Fibroblast of mammary gland (primary cell): ENCODE measurements at places on chromosomes 16 and 17.
A peak's percentile ranks its signal among the peaks of the same experiment; 100 is the strongest.

GRCh38 chr16:6335072-6335471 is 997.6 kb upstream of the RBFOX1 start:
- peak; percentile 1 for DNase-seq

DNA sequence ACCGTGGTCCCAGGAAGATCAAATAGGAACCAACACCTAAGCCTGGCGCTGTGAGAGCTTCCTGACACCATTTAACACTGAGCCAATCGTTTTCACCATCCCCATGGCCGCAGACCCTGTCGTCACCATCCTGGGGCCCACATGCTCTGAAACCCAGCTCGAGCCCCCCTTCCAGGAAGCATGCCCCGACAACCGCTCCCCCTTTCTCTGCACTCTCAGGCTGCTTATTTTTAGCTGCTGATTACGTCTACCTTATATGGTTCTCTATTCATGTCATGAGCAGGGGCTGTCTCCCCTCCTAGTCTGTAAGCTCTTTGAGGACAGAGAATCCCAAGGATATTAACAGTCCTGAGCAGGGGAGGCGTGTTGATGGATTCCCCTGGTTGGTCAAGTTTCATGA is 10.5 kb downstream of the SRL start:
- no peak for DNase-seq

DNA sequence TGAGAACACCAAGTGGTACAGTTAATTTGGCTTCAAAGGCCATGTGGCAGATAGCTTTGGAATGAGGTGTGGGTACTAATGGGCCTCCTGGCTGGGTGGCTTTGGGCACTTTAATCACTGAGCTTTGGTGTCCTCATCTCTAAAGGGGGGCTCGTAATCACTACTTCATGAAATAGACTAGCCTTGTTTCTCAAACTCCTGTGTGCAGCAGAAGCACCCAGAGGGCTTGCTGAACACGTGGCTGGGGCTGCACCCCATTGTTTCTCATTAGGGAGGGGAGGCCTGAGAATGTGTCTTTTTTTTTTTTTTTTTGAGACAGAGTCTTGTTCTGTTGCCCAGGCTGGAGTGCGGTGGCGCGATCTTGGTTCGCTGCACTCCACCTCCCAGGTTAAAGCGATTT is 5.8 kb downstream of the EPN2 start:
- no peak for DNase-seq

DNA sequence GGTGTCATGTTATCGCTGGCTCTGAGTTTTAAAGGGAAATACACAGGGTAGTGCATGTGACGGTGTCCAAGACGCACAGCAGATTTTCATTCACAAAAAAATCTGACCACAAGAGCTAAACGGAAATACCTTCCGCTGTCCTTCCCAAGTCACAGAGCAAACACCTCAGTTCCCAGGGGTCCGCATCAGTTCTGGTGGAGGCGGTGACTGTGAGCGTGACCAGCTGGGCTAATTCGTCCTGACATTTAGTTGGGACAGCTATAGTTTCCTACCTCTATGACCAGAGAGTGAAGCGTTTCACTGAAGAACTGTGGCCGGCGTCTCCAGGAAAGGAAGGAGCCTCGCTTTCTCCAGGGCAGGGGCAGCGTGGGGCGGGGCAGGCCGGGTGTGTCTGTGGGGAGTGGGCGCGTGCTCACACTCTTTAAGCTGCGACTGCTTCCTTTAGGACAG is 10.5 kb upstream of the FASN start:
- DNase-seq: no peak

DNA sequence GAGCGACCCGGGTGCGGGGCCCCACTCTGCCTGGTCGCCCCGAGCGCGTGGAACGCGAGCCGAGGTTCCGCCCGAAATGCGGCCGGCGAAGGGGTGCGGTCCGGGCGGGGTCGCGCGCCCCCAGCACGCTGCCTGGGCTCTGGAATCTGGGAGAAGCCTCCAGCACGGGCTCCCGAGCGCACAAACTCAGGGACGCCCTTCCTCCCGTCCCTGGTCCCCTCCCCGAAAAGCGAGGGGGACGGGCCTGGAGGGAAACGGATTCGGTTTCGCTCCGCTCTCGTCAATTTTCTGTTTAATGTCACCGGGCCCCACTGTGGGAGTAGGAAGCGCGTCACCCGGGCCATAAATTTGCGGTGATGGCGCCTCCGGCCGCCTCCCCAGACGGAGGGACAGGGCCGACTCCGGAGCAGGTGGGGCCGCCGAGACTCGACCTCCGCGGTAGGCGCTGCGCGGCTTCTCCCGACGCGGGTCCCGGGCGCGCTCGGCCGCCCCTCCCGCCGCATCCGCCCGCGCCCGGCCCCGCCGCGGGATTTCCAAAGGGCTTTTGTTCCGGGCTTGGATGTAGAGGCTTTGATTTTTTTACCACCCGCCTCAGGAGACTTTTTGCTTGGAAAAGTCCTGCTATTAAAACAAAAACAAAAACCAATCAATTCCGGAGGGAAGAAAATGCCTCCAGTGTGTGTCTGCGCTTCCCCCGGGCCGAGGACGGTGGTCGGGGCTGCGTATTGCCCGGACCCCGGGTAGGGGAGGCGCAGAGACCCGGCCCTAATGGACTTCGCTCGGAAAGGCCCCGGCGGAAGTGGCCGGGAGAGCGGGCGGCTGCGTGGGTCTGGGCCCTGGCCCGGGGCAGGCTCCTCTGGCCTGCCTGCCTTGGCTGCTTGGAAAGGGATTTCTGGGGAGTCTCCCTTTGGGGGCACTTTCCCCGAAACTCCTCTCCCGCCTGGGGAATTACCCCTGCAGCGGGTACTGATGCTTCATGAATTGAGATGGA is 7.9 kb upstream of the BAHCC1 start:
- peak; percentile 65 for DNase-seq

GRCh38 chr17:80931421-80932265 is 60.0 kb upstream of the CHMP6 start:
- DNase-seq: peak; percentile 66

DNA sequence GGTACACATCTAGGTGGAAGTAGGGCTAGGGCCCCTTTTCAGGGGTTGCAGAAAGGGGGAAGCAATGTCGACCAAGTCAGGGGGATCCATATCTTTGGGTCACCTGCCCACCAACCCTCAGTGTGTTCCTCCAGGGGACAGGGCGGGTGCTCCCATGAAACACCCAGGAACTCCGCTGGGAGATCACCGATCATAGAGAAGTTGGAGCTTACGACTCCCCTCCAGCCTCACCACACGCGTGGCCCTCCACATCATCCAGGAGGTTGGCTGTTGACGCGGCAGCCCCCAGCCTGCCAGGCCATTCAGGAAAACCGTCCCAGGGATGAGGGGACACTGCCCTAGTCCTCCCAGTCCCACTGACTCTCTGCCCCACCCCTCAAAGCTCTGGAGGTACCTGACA is 17.3 kb upstream of the MRPS23 start:
- DNase-seq: no peak

DNA sequence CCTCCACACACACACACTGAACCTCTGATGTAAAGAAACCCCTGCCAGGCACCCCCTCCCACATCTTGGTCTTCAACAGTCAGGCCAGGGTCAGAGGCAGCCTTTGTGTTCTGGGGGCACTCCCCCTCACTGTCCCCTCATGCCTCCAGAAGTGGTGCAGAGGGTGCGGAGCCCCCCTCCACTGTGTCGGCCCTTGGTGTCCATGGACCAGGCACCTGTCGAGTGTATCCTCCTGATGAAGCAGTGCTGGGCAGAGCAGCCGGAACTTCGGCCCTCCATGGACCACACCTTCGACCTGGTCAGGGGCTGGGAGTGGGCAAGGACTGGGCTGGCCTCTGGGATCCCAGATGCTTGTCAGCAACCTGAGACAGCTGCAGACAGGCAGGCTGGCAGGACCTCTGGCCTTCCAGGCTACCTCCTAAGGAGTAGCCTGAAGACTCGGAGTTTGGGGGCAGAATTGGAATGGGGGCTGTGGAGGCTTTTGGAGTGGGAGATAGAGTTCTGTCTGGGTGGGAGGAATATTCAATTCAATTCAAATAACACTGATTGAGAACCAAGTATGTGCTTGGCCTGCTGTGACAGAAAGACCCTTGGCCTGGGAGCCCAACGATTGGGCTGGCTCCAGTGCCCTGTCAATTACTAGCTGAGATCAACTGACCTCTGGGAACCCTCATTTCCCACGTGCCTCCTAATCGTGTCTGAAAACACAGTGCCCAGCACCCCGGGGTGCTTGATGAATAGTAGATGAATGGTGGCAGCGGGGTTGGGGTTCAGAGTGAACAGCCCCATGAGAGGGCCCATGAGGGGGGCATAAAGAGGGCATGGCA is 11.5 kb downstream of the GUCY2D start:
- no peak for DNase-seq

- DNase-seq: no peak
These were observed 57.3 kb downstream of the MGAT5B start for GRCh38 chr17:76925441-76925891.
